ENCODE measurements at places on chromosomes 16 and 17.

DNA sequence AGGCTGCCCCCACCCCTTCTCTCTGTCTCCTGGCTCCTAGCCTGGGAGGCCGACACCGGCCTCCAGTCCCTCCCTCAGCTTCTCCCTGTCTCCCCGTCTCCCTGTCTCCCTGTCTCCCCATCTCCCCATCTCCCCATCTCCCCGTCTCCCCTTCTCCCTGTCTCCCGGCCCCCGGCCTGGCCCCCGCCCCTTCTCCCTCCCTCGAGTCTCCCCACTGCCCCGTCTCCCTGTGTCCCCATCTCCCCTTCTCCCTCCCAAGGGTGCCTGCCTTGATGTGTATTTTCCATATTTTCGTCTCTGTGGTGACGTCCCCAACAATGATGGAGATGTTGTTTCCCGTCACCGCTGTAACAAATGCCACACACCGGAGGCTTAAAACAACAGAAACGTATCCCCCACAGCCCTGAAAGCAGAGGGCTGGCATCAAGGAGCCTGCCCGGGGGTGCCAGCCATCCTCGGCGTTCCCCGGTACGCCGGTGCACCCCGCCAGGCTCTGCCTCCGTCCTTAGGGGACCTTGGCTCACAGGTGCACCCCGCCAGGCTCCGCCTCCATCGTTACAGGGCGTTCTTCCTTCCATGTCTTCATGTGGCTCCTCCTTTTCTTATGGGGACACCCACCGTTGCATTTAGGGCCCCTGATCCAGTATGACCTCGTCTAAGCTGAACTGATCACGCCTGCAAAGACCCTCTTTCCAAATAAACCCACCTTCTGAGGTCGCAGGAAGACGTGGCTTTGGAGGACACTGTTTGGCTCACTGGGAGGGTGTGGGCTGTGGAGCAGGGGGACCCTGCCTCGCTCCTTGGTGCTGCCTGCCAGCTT, 151.6 kb downstream of the NPIPB11 start:
- DNase-seq = no peak

- no peak for DNase-seq
Observed at GRCh38 chr17:80947200-80947940, 44.3 kb upstream of the CHMP6 start.

- DNase-seq = no peak
Observed at GRCh38 chr16:28820016-28820415, 2.8 kb upstream of the ATXN2L start.

- no peak for DNase-seq
Observed at GRCh38 chr17:49742166-49742638, 21.7 kb downstream of the FAM117A start.

- DNase-seq = no peak
Observed at GRCh38 chr17:44465897-44466296, 37.3 kb downstream of the GPATCH8 start.

DNA sequence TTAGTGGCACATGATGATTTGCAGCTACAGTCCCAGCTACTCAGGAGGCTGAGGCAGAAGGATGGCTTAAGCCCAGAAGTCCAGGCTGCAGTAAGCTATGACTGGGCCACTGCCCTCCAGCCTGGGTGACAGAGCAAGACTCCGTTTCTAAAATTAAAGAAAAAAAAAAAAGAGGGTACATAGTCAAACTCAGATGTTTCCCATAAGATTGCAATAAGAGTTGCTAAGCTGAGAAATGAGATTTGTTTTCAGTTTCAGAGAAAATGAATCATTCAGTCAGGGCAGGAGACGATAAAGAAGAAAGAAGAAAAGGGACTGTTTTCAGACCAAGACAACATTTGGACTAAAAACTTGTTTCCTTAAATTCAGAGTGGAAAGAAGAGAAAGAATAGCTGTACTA, 30.2 kb upstream of the PHLPP2 start:
- DNase-seq = no peak

DNA sequence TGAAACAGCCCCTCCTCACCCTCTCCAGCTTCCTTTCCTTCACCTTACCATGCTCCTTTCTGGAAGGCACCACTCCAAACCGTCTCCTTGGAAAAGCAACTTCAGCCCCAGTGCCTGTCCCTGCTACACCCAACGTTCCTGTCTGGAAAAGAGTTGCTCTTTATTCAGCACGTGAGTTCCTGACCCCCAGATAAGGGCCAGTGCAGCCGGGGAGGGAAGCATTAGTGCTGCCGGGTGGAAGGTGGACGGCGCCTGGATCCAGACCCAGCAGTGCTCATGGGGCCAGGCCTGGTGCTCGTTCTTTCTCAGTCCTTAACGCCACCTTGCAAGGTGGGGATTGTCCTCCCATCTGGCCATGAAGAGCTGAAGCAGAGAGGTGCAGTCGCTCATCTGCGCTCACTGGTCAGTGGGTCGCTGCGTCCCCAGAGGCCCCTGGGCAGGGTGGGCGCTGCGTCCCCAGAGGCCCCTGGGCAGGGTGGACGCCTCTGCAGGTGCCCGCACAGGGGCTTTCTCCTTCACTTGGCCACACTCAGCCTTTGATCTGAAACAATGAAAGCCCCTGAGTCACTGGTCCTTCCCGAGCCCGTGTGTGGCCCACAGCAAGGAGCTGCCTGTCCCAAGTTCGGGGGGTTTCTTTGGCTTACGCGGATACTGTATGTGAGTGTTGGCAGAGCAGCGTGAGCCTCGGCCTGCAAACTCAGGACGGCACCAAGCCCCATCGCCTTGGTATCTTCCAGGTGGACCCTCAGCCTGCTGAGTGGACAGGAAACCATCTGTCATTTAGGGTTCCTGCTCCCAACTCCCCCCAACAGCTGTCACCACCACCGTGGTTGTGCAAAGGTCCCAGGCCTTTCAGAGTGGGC, 117.1 kb downstream of the SEC14L1 start:
- no peak for DNase-seq

- no peak for DNase-seq
Observed at GRCh38 chr16:75062976-75063346, 53.6 kb downstream of the LDHD start.

- peak; percentile 78 for DNase-seq
Observed at GRCh38 chr16:85329059-85329812, 217.0 kb upstream of the CIBAR2 start.

DNA sequence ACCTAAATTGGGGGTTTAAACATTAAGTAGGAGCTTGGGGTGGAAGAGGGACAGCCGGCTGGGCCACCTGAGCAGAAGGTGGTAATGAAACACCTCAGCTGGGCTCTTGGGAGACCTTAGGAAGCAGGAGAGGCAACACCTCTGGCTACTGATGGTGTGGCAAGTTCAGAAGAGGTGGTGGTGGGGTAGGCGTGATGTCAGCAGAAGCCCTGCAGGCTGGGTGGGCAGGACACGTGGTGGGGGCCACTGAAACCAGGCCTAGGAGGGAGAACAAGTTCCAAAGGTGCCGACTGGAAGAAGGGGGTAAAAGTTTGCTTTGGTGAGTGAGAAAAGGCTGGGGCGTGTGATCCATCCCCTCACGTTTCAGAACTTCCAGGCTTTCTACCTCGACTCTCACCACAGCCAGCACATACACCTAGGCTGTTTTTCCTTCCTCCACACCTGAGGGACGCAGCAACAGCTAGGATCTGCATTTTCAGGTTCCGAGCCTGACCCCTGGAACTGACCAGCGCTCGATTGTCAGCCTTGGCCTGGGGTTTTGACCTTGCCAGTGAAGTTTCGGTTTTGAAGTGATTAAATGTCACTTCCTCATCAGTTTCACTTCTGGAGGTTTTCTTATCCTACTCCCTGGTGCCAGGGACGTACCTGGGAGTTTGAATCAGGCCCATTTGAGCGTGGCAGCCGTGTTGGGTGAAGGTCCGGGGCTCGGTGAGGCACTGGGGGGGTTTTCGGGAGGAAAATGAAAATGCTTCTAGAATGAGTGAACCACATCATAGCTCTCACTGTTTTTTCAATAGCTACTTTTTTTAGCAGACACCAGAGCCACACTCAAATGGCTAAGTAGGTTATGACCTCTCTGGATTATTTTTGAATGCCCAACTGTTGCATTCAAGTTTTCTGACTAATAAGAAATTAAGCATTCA, 10.0 kb downstream of the SNN start:
- no peak for DNase-seq

GRCh38 chr16:70395345-70395901, 43.5 kb downstream of the ST3GAL2 start:
- DNase-seq = peak; percentile 86

DNA sequence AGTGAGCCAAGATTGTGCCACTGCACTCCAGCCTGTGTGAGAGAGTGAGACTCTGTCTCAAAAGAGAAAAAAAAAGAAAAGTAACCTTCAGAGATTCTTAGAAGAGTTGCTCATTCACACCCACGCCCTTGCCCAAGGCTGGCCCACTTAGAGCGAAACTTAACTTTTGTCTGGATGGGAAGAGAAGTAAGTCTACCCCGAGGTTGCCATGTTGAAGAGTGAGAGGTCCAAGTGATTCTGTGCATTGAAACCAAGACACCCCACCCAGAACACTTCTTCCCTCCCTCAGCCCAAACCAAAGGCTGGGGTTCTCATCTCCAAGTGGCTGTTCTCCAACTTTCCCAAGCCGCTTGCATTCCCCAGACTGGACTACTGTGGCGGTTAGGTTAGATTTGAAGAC, 2.4 kb upstream of the CISD3 start:
- no peak for DNase-seq

- DNase-seq = no peak
Observed at GRCh38 chr17:47895347-47895855, 635 bp upstream of the SP2 start.

GRCh38 chr16:23026784-23027362, 122.4 kb downstream of the USP31 start:
- peak; percentile 70 for DNase-seq

DNA sequence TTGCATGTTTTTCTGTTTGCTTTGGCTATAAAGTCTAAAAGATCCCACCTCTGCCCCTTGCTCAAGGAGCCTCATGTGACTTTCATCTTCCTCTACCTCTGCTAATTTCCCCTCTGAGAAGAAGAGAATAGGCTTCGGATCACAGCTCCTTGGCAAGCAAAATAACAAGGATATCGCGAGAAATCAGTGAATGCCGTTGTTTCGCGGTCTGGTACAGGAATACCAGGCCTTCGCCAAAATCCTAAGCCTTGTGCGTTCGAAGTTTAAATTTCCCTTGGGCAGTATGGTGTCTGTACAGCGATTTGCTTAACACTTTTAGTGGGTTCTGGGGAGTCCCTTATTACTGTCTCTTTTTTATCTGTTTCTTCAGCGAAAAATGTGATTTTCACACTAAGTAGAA, 142.3 kb downstream of the IRF8 start:
- DNase-seq = no peak

DNA sequence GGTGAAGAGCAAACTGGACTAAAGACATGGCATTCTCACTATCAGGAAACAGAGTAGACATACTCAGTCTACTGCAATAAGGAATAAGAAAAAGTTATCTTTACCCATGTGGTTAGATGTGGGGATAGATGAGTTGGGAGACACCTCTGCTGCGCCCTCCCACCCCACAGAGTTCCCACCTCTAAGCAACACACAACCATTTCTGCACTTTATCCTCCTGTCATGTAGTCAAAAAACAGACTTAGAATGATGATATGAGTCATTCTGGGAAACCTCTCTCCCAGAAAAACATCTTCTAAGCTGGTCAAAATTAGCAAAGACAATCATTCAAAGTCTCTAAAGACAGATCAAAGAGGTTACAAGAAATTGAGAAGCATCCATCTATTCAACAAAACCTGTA, 94.9 kb downstream of the CACNG1 start:
- DNase-seq = no peak

- DNase-seq = no peak
Observed at GRCh38 chr17:62625184-62625869, 2.1 kb upstream of the MRC2 start.

DNA sequence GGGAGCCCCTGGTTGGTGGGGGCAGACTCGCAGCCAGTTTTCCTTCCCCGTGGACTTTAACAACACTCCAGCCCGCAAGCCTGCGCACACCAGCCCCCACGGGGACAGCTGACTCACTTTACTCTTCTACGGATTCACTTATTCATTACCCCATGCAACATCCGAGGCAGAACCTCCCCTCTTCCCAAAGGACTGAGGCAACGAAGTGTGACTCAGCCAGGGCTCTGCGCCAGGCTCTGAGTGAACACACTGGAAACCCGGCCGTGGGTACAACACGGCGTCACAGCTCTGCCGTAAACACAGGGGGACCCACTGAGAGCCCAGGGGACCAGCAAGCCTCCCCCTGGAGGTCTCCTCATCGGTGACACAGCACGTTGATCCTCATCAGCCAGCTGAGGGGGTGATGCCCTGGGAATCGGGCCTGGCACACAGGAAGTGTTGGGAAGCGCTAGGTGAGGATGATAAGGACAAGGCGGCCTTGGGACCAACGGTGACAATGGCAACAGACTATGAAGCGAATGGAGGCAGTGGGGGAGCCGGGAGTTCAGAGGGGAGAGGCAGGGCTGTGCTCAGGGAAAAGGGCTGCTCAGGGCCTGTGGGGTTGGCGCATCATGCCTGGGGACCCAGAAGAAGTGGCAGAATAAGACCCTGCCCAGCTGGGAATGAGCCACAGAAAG, 14.6 kb downstream of the COTL1 start:
- DNase-seq = no peak

- DNase-seq = no peak
Observed at GRCh38 chr16:83895942-83896341, 3.0 kb upstream of the MLYCD start.

DNA sequence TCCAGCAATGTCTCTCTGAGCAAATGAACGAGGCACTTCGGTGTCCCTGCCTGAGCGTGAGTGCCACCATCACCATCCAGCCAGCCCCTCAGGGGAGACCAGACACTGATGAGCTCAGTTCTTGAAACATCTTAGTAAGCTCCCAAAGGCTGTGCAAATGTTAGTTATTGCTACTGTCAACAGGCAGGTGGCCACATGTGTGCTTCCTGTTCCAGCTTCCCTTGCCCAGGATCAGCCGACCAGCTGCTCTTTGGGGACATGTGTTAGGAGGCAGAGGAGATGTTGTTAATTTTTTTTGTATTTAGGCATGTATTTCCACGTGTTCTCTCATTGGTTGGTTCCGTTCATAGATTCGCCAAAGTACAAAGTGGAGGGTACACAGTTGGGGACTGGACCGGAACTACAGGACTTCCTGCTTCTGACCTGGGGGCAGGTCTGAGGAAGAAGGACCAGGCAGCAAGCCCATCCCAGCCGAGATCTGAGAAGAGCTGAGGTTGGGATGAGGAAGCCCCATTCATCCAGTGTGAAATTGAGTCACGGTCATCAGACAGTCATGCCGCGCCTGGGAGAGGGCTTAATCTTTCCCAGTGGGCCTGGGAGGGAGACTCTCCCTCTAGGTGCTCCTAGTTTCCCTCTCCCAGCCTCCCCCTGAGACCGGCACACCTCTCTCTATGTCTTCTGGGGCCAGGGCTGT, 3.8 kb downstream of the TTYH2 start:
- DNase-seq = no peak

- no peak for DNase-seq
Observed at GRCh38 chr17:43721537-43722268, 36.9 kb downstream of the SOST start.

GRCh38 chr16:77273-77806, 685 bp upstream of the MPG start:
- peak; percentile 74 for DNase-seq

- no peak for DNase-seq
Observed at GRCh38 chr17:79176792-79177601, 102.4 kb downstream of the ENGASE start.

- DNase-seq = no peak
Observed at GRCh38 chr16:48498769-48499631, 111.0 kb downstream of the N4BP1 start.
